ENCODE measurements at places on chromosomes 16 and 17.

- DNase-seq, result no peak
These were observed 10.2 kb downstream of the RAB11FIP4 start for GRCh38 chr17:31401456-31402254.

DNA sequence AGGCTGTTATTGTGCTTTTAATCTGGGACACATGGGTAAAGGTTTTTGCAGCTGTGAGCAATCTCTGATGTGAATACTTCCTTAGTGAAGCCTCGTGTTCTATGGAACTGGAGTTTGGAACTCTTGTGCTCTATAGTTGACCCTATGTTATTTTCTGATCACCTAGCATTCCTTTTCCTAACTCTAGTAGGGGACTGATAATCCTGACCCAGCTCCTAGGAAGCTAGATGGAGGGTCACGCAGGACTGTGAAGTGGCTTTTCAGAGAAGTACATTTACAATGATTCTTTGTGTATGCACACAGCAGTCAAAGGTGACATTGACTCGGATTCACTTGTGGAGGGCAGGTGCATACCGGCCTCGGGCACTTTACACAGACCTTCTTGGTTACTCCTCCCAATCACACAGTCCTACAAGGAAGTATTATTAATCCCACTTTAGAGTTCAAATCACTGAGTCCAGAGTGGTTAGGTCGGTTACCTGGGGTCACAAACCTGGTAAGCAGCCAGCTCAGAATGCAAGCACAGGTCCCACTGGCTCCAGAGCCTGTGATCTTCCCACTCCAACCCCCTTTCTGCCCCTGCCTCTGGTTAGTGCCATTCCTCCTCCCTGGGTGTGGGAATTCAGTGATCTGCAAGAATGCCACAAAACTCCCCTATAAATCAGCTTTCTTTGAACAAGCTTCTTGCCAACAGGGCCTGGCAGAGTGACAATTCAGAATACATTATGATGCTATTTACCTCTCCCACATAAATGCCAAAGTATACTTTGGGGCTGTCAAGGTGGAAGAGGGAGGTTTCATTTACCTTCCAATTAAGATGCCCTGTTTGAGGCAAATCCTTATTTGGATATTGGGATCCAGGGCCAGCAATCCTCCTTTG lies 7.1 kb downstream of the CHD9NB start:
- no peak for DNase-seq

DNA sequence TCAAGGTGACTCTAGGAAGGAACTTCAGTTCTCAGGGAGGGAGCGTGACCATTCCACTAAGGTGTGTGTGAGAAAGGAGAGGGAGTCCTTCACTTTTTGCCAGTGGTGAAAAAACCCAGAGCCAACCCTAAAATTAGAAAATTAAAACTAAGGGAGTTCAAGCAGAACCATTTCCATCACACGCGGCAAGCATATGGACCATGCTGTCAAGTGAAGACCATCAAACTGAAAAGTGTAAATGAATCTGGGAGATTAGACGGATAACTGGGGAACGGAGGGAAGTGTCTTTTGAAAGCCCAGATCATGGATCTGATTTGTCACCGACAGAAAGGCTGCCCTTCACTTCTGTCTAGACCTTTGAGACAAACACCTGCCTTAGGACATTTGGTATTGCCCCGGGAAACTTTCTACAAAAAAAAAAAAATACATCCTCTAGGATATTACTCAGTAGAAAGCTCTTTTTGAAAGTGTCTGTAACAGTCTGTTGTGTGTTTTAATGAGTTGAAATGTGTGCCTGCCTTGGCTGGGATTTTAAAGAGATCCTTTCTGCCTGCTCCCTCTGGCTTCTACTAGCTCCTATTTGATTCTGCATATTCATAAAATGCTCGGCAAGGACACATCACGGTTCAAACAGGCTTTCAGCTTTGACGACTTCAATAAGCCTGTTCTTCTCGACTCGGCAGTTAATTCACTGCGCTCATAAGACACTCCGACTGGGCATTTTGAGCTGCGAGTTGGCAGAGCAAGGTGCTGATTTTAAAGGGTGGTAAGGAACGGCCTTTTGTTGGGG lies 81.4 kb upstream of the ERCC4 start:
- DNase-seq, result no peak

GRCh38 chr16:20484726-20485125 lies 33.4 kb downstream of the ACSM2A start:
- no peak for DNase-seq

DNA sequence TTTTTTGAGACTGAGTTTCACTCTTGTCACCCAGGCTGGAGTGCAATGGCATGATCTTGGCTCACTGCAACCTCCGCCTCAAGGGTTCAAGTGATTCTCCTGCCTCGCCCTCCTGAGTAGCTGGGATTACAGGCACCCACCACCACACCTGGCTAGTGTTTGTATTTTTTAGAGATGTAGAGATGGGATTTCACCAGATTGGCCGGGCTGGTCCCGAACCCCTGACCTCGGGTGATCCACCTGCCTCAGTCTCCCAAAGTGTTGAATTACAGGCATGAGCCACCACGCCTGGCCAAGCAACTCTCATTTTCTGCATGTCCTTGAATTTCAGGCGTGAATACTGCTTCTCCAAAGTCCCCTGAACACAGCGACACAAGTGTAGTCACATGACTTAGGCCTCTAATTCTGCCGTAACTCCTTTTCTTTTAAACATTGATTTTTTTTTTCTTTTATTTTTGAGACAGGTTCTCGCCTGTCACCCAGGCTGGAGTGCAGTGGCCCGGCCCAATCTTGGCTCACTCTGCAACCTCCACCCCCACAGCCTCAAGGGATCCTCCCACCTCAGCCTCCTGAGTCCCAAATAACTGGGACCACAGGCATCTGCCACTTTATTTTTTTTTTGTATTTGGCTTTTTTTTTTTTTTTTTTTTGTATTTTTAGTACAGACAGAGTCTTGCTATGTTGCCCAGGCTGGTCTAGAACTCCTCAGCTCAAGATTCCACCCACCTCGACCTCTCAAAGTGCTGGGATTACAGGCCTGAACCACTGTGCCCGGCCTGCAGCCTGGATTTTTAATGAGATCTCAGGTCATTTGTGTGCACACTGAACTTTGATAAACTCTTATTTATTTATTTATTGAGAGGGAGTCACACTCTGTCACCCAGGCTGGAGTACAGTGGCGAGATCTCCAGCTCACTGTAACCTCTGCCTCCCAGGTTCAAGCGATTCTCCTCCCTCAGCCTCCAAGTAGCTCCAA lies 124.6 kb downstream of the KCNJ18 start:
- DNase-seq, result no peak

DNA sequence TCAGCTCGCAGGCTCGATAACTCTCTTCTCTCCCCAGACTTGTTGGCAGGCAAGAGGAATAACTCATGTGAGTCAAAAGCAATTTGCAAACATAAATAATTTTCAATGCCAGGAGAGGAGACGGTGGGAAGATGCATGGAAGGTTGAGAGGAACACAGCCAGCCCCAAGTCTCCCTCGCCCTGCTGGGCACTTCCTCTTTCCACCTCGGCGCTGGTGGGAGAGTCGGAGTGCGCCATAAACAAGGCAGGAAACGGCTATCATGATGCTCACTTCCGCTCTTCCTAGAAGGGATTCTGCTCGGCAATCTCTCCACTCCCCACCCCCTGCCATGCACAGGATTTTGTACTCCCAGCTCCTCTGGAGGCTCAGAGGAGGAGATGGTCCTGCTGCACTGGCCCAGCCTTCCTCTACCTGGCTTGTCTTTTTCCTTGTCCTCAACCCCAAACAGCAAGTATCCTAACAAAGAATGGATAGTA lies 13.0 kb downstream of the CBX4 start:
- no peak for DNase-seq

- DNase-seq, result peak; percentile 3
These were observed 1.6 kb downstream of the MPO start for GRCh38 chr17:58279016-58279711.

DNA sequence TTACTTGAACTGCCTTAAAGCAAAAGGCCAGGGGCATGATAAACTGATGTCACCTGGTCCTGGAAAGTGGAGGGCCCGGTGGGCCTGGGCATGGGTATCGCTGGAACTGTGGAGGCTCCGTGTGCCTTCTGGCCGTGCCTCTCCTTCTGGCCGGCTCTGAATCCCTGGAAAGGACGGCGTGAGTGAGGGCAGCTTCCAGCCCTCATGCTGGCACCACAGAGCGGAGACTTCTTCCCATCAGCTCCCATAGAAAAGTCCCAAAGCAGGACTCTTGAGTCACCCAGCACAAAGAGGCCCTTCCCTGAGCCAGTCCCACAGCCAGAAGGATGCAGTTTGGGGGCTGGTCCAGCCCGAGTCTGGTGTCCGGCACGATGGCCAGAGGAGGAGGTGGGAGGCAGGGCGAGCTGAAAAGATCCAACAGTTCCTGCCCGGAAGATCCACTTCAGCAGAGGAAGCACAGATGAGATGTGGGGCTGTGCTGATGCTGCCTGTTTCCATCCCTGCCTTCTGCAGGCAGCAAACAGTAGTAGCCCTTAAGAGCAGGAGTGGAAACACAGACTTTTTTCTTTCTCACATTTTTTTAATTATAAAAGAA lies 7.8 kb downstream of the GAA start:
- DNase-seq, result no peak

DNA sequence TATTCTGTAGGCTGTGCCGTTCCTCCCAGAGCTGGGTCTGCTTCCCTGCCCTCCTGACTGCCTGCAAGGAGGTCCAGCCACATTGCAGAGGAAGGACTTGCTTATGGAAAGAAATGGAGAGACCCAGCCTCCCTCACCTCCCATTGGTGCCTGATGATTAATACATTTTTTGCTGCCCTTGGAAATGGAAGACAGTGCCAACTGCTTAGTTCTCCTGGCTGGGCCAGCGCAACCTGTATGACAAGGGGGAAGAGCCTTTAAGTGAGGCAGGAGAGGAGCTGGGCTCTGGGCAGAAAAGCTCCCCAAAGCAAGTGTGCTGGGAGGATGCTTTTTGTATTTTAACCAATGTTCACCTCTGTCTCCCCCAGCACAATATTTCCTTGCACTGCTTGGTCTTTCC lies 238.5 kb downstream of the SOX9 start:
- DNase-seq, result no peak

- peak; percentile 49 for DNase-seq
These were observed 3.4 kb downstream of the MYO18A start for GRCh38 chr17:29176558-29177351.

- DNase-seq, result no peak
These were observed 137.2 kb downstream of the SHISA9 start for GRCh38 chr16:13038591-13038990.

DNA sequence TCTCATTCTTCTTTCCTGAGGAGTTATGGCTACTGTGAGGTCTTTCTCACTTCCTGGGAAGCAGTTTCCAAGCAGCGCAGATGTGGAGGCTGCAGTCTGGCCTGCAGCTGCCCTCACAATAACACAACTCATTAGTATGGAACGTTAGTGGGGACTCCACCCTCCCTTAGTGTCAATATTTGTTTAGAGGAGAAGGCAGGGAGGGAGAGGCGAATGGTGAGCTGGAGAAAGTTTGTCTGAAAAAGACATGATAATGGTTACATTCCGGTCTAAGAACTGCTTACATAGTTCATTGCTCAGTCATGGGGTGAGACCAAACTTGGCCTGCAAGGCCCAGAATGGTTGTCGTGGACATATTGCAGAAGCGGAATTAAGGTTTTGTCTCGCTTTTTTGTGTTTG lies 170.2 kb downstream of the HS3ST3B1 start:
- peak; percentile 93 for DNase-seq

GRCh38 chr16:2795395-2796143 lies 2.7 kb upstream of the PRSS41 start:
- DNase-seq, result no peak

- DNase-seq, result no peak
These were observed 116.5 kb downstream of the NLK start for GRCh38 chr17:28159004-28159403.

GRCh38 chr17:39755554-39756379 lies 18.0 kb downstream of the GRB7 start:
- no peak for DNase-seq

- no peak for DNase-seq
These were observed 81.5 kb downstream of the GAS7 start for GRCh38 chr17:10116753-10117420.

GRCh38 chr16:55944377-55944802 lies 69.2 kb upstream of the CES5A start:
- peak; percentile 68 for DNase-seq

Data from EH (cell line).